NCI-H69 (cell line): ENCODE measurements at places on chromosomes 3 and 15.
A peak's percentile ranks its signal among the peaks of the same experiment; 100 is the strongest.

DNA sequence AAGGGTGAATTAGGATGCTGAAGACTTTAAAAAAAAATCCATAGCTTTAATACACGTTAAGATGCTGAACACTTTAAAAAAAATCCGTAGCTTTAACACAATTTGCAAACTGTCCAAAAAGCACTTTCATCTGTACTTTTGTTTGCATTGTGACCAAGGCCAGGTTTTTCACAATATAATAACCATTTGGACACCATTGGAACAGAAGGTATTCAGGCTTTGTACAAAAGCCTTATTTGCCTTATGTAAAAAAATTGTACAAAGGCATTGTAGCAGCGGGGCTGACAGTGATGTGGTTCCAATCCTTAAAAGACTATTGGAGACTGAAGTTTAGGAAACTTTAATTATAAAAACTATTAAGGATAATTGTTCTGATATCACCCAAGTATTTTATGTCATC, 15.2 kb upstream of the ICE2 start:
- DNase-seq, result peak; percentile 61

DNA sequence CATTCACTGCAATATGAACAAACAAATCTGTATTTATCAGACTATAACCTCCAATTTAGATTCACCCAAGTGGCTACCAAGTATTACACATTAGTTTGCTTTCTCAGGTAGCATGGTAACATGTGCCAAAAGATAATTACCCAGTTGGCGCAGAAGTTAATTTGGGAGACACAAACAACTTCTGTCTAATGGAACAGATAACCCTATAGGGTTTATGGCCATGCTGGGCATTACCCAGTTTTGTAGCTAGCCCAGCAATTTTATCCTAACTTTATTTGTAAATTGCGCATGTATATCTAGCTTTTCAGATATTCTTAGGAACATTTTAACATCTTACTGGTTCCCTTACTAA, 780 bp downstream of the RPL22L1 start:
- DNase-seq, result no peak

DNA sequence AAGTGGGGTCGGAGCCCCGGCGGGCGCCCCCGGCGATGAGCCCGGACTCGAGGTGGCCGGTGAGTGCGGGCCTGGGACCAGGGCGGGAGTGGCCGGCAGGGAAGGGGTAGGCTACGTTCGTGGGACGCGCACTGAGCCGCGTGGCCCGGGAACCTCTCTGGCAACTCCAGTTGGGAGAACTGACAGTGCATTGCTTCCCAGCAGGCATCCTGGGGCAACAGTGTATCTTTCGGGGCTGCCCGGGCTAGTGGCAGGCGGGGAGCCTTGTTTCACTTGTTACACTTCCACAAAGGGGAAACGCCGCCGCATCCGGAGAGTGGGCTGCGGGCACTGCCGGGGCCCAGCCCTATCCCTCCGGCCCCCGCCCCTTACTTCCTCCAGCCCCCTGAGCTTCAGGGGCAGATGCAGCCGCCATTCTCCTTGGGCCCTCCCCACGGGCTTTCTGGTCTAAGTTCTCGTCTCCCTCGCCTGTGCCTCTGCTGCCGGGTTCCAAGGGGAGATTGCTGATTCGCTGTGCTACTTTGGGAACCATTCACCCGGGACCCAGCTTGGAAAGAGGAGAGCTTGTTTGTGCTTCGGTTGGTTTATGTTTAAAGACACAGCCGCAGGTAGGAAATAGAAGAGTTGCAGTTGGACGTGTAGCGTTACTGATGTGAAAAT, 675 bp downstream of the BRPF1 start:
- DNase-seq, result peak; percentile 16

- no peak for DNase-seq
Observed at GRCh38 chr3:172186607-172187006, 147.2 kb downstream of the FNDC3B start.

- DNase-seq, result peak; percentile 62
Observed at GRCh38 chr15:63264688-63265293, 12.6 kb upstream of the APH1B start.

GRCh38 chr3:94714194-94714593, 651.3 kb downstream of the NSUN3 start:
- no peak for DNase-seq

DNA sequence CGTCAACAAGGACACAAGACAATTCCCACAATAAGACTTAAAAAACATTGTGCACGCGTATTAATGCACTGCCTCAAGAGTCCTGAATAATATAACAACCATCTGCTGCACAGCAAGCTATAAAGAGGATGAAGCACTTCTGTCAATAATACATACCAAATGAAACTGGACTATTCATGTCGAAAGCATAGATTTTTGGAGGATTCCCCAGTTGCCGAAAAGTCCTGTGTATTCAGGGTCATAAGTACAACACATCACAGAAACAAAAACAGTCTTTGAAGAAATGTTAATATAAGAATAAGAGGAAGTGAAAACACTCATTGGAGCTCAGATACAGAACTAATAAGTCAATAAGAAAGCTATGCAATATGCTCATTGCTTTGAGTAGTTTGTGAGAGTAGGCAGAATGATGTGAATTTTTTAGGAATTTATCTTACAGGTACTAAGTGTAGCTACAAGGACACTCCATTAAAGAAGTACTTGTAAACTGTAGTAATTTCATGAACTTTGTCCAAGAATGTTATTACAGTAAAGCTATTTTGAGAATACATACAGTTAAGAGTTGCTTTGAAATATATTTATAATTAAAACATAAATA, 31.6 kb downstream of the CBLB start:
- DNase-seq, result peak; percentile 3

GRCh38 chr3:37693511-37694283, 168.0 kb upstream of the CTDSPL start:
- DNase-seq, result peak; percentile 52

DNA sequence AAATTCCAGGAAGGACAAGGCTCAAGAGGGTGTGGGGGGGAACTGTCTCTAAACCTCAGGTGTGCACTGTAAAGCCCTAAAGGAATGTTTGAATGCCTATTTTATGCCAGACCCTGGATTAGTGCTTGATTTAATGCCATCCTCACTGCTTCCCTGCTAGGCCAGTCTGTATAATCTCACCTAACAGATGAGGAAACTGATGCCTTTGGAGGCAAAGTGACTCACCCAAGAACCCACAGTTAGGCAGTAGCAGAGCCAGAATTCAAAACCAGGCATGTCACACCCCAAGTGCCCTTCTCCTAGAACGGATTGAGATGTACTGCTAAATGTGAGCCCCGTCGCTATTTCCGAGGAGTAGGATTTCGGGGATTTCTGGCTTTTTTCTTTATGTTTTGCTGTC, 7.8 kb downstream of the CAMK1 start:
- no peak for DNase-seq

DNA sequence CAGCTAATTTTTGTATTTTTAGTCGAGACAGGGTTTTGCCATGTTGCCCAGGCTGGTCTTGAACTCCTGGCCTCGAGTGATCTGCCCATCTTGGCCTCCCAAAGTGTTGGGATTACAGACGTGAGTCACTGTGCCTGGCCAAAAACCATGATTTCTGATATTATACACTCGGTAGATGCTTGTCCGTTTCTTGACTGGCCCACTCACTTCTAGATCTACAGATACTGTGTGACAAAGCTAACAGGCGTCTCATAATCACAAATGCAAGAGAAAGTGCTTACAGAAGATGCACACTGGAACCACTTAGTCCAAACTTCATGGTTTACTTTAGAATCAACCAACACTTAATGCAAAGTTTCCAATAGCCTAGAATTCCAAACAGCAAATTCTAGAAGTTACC, 8.4 kb downstream of the PROK2 start:
- DNase-seq, result no peak

- no peak for DNase-seq
Observed at GRCh38 chr3:9211155-9211950, 38.1 kb downstream of the SRGAP3 start.

DNA sequence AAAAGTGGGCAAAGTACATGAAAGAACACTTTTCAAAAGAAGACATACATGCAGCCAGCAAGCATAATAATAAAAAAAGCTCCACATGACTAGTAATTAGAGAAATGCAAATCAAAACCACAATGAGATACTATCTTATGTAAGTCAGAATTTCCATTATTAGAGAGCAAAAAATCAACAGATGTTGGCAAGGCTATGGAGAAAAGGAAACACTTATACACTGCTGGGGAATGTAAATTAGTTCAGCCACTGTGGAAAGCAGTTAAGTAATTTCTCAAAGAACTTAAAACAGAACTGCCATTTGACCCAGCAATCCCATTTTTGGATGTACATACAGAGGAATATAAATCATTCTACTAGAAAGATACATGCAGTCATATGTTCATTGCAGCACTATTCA, 360.7 kb downstream of the NSUN3 start:
- no peak for DNase-seq

- DNase-seq, result no peak
Observed at GRCh38 chr3:73214846-73215245, 153.4 kb downstream of the EBLN2 start.

GRCh38 chr3:21390136-21390535, 360.9 kb downstream of the ZNF385D start:
- DNase-seq, result peak; percentile 37

DNA sequence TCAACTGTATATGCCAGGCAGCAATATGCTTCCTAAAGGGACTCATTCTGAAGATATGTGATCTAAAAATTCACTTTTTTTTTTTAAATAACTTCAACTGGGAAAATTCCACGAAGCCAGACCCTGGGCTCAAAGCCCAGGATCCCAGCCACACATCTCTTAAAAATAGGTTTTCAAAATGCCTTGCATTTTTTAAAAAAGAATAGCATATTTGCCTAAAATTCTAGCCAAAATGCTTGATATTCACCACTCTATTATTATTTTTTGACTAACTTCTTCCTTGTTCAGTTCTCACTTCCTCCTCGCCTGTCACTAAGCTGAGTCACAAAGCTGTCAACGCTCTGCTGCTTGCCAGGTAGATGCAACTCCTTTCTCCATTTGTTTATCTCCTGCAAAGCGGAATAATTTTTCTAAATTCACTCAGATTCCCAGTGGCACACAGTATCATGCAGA, 28.0 kb upstream of the VGLL4 start:
- no peak for DNase-seq

GRCh38 chr3:12357456-12357855, 68.6 kb downstream of the PPARG start:
- DNase-seq, result no peak

- peak; percentile 30 for DNase-seq
Observed at GRCh38 chr15:88651971-88652370, 13.2 kb downstream of the ISG20 start.

DNA sequence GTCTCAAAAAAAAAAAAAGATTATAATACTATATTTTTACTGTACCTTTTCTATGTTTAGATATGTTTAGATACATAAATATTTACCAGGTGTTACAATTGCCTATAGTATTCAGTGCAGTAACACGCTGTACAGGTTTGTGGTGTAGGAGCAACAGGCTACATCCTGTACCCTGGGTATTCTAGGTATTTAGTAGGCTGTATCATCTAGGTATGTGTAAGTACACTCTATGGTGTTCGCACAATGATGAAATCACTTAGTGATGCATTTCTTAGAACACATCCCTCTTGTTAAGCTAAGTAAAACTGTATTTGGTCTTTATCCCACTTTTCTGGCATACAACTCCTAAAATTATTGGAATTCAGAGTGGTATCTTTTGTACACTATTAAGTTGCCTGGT, 77.8 kb downstream of the CDC25A start:
- no peak for DNase-seq

DNA sequence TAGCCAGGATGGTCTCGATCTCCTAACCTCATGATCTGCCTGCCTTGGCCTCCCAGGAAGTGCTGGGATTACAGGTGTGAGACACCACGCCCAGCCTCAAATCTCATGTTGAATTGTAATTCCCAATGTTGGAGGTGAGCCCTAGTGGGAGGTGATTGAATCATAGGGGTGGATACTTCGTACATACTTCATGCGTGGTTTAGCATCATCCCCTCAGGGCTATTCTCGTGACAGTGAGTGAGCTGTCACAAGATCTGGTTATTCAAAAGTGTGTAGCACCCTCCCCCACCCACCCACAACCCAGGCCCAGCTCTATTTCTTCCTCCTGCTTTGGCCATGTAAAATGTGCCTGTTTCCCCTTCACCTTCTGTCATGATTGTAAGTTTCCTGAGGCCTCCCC, 236.9 kb upstream of the IL12A start:
- DNase-seq, result peak; percentile 9

DNA sequence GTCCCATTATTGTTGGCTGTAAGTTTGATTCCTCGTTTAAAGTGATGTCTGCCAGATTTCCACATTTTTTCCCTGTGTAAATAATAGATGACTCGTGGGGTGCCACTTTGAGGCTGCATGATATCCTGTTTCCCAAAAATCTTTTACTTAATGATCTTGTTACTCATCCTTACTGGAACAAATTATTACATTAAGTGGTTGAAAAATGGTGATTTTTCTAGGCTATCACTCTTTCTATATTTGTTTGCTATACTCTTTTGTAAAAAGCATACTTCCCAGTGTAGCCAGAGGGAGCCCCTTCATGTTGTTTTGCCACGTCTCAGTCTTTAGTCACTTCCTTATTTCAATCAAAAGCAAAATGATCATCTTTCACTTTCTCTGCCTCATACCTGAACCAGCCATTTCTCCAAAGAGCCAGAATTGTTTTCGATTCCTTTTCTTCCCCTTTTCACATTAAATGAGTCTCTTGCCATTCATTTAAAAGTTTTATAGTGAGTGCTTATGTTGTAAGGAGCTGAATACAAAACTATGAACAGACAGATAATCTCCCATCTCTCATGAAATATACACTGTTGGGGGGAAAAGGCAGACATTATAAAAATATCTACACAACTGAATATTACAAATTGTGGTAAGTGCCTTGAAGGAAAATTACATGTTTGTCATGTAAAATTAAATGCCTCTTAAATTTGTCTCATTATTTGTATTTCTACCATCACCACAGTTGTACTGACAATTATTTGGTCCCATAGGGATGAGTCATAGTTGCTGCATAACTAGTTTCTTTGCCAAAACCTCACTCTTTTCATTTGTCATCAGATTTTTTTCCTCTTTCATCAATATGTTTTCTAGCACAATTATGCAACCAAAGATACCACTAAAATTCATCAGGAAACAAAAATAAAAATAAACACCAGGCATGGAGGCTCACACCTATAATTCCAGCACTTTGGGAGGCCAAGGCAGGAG, 41.5 kb downstream of the ADGRG7 start:
- DNase-seq, result peak; percentile 1

DNA sequence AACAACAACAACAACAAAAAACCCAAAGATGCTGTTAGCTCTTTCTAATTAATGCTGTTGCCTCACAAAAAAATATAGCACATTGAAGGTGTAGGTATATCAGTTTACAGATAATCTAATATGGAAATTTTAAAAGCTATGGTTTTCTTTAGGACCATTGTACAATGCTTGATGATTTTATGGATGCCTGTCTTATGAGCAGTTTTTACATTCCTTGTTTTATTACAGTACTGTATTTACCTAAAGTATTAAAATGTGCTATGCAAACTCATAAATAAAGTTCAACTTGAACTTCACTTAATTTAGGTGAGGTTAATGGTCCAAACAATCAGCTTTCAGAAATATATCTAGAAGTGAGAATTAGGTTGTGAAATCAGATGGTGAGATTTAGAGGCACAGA, 212.2 kb upstream of the GOLIM4 start:
- no peak for DNase-seq
